Progenitor cell of endocrine pancreas (in vitro differentiated cells): ENCODE measurements at places on chromosomes 3 and 15. TPM values are rescaled to one million over a fixed set of nuclear protein-coding genes. Genes with fewer than 3 reads are reported as not detected.

The MORC1 gene
- not detected in 2 replicates for total RNA-seq

DNA sequence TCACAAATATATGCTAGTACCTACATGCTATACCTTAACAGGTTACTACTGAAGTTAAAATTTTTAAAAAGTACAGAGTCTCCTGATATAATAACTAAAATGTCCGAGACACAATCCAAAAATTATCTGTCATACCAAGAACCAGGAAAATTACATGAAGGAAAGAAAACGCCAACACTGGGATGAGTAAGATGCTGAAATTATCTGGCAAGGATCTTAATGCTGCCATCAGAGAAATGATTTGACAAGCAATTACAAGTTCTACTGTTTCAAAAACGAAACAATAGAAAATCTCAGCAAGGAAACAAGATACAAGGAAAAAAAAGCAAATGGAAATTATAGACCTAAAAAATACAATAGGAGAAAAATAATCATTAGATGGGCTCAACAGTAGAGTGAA lies 92.5 kb downstream of the UBE3A start:
- DNase-seq, result no peak
- H3K4me3 ChIP-seq, result no peak overlapping the region
- H3K27ac ChIP-seq, result no peak overlapping the region
- peaks cover 38% of the 10 kb centered on the region for H3K36me3 ChIP-seq
- H3K27me3 ChIP-seq, result no peaks in the 10 kb centered on the region
- peaks cover 4% of the 10 kb centered on the region for H3K4me1 ChIP-seq

- no peak overlapping the region for H3K4me3 ChIP-seq
- no peak overlapping the region for H3K27ac ChIP-seq
These were observed 33.9 kb upstream of the CHRM5 start for GRCh38 chr15:33934396-33934795.

- DNase-seq, result no peak
- peaks cover 14% of the 10 kb centered on the region for H3K36me3 ChIP-seq
- no peak overlapping the region for H3K27ac ChIP-seq
- peaks cover 10% of the 10 kb centered on the region for H3K4me1 ChIP-seq
These were observed 30.0 kb downstream of the RNF111 start for GRCh38 chr15:59017449-59017848.

The LIPH gene
- total RNA-seq, result 0.11 and 0.79 TPM in 2 replicates

- DNase-seq, result no peak
- H3K4me1 ChIP-seq, result peaks cover 19% of the 10 kb centered on the region
- no peaks in the 10 kb centered on the region for H3K36me3 ChIP-seq
- H3K4me3 ChIP-seq, result no peak overlapping the region
- H3K27ac ChIP-seq, result no peak overlapping the region
These were observed 2.3 kb downstream of the CYP8B1 start for GRCh38 chr3:42873221-42873982.

DNA sequence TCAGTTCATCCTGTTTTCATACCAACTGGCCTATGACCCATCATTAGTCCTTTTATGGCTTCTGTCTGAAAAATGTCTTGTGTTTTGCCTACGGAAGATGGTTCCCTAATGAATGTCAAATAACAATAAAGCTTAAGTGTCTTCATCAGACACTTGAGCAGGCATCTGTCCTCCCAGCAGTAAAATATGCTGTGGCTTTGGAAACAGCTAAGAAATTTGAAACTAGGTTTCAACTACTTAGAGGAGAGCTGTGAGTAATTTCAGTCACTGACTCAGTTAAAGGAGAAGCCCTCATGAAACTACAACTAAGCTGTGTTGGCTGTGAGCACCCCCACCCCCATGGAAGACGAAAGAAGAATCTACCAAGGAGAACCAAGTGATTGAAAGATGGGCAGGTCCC lies 409.4 kb upstream of the PPP2R3A start:
- no peak for DNase-seq
- no peaks in the 10 kb centered on the region for H3K27me3 ChIP-seq
- no peak overlapping the region for H3K4me3 ChIP-seq
- no peaks in the 10 kb centered on the region for H3K36me3 ChIP-seq
- no peaks in the 10 kb centered on the region for H3K4me1 ChIP-seq
- no peak overlapping the region for H3K27ac ChIP-seq

DNA sequence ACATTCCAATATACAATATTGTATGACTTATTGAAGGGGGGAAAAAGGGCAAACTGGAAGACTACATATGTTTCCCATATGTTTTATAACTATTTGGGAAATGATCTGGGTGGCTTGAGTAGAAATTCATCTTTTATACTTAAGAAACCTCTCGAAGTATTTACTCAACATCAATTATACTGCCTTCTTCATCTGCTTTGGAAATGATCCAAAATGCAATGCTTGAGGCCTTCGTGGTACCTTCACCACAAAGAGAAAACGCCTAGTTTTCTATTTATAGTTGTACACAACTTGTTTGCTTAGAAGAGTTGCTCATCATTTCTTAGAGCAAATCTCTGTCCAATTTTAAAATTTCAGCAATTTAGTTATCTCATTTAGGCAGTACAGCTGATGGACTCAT lies 18.8 kb downstream of the ACKR4 start:
- H3K36me3 ChIP-seq, result peaks cover 21% of the 10 kb centered on the region
- no peak for DNase-seq
- H3K4me3 ChIP-seq, result no peak overlapping the region
- no peaks in the 10 kb centered on the region for H3K4me1 ChIP-seq
- H3K27ac ChIP-seq, result no peak overlapping the region

The ATP10A gene
- total RNA-seq, result 0.07 and 0.16 TPM in 2 replicates

The GPR62 gene
- total RNA-seq, result 0.12 TPM in 1 of 2 replicates, not detected in the other

DNA sequence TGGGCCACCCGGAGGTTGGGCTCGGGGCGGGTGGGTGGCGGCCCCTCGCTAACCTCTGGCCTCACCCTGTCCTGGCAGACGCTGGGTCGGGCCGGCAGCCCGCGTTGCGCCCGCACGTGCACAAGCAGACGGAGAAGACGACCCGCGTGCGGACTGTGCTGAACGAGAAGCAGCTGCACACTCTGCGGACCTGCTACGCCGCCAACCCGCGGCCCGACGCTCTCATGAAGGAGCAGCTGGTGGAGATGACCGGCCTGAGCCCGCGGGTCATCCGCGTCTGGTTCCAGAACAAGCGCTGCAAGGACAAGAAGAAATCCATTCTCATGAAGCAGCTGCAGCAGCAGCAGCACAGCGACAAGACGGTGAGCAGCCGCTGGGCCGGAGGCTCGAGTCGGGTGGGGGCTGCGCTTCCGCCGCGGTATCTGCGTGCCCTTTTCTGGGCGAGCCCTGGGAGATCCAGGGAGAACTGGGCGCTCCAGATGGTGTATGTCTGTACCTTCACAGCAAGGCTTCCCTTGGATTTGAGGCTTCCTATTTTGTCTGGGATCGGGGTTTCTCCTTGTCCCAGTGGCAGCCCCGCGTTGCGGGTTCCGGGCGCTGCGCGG lies 3.7 kb downstream of the ISL2 start:
- peaks cover 88% of the 10 kb centered on the region for H3K27me3 ChIP-seq
- DNase-seq, result no peak

DNA sequence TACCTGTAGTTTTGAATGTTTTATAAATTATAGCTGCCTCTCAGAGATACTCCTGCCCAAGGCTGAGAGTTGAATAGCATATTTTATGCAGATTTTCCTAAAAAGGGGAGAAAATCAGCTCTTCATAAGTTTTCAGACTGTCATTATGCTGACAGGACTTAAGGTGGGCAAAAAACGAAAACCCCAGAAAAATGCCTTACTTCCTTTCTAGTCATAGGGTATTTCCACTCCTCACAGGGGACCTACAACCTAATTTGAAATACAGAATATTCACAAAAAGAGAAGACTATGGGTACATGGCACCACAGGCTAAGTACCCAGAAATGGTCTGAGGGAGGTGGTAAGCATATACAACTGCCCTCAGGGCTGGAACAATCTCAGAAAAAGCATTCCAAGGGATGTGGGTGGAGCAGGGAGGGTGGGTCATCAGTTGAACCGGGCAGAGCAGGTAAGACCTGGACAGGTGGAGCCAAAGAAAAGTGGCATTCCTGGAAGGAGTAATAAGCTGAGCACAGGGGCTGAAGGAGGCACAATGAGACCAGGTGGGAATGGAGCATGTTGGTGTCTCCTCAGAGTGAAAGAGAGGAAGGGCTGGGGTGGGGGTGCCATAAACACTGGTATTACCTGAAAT lies 10.6 kb upstream of the OXSR1 start:
- no peaks in the 10 kb centered on the region for H3K4me1 ChIP-seq
- no peak for DNase-seq
- H3K27ac ChIP-seq, result no peak overlapping the region
- H3K27me3 ChIP-seq, result no peaks in the 10 kb centered on the region

The IL12A gene
- total RNA-seq, result 0.33 TPM in 1 of 2 replicates, not detected in the other

- no peak overlapping the region for H3K4me3 ChIP-seq
- peaks cover 5% of the 10 kb centered on the region for H3K36me3 ChIP-seq
- H3K27me3 ChIP-seq, result no peaks in the 10 kb centered on the region
These were observed 119.0 kb downstream of the TBC1D5 start for GRCh38 chr3:17623464-17623863.

The XCR1 gene
- not detected in 2 replicates for total RNA-seq

DNA sequence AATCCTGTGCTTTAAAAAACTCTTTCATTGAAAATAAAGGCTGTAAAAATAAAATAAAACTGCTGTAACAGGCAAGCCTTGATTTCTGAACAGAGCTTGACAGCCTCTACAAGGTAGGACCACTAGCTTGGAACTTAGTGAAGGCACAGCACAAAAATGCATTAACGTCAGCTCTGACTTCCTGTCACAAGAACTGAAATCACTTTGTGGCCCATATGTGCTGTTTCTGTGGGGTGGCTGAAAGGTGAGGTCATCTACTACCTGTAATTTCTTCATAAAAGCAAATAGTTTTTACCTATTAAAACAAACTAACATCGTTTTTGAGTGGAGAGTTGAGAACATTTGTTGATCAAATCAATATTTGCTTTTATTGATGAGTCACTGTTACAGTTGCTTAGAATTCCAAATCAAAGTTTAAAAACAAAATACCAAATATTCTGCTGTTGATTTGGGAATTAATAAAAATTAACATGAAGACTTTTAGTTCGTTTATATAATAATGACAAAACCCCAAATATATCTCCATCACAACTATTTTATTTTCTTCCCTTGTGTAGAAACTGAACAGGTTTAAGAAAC lies 1034.1 kb downstream of the MCTP2 start:
- peaks cover 14% of the 10 kb centered on the region for H3K27me3 ChIP-seq
- H3K4me3 ChIP-seq, result no peak overlapping the region
- H3K4me1 ChIP-seq, result peaks cover 2% of the 10 kb centered on the region
- DNase-seq, result no peak
- no peaks in the 10 kb centered on the region for H3K36me3 ChIP-seq
- H3K27ac ChIP-seq, result no peak overlapping the region

DNA sequence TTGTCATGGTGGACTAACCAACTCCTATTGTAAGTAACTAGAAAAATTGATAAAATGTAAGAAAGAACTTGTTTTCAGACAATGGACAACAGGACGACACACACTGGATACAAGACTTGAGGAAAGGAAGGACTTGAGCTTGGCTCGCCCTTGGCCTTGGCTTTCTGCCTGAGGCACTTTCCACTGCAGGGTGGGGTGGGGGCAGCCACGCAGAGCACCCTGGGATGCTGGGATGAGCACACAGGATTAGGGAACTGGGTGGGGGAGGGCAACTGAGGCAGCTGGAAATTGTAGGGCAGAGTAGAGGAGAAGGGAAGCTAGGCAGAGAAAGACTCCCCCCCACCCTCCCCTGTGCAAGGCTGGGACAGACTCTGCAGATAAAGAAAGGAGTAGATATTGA lies 25.5 kb upstream of the HHATL start:
- DNase-seq, result no peak
- H3K27ac ChIP-seq, result no peak overlapping the region
- peaks cover 3% of the 10 kb centered on the region for H3K27me3 ChIP-seq
- peaks cover 9% of the 10 kb centered on the region for H3K4me1 ChIP-seq
